ENCODE measurements at places on chromosomes 1 and 21. TPM values are rescaled to one million over a fixed set of nuclear protein-coding genes. Genes with fewer than 3 reads are reported as not detected.

The TRIM46 gene
- 1.1 TPM for total RNA-seq

The IVL gene
- total RNA-seq: not detected

The SVBP gene
- 22.0 TPM for total RNA-seq

The ZSWIM5 gene
- total RNA-seq: under 0.01 TPM
